ENCODE measurements at places on chromosomes 12 and 14.
A peak's percentile ranks its signal among the peaks of the same experiment; 100 is the strongest.

DNA sequence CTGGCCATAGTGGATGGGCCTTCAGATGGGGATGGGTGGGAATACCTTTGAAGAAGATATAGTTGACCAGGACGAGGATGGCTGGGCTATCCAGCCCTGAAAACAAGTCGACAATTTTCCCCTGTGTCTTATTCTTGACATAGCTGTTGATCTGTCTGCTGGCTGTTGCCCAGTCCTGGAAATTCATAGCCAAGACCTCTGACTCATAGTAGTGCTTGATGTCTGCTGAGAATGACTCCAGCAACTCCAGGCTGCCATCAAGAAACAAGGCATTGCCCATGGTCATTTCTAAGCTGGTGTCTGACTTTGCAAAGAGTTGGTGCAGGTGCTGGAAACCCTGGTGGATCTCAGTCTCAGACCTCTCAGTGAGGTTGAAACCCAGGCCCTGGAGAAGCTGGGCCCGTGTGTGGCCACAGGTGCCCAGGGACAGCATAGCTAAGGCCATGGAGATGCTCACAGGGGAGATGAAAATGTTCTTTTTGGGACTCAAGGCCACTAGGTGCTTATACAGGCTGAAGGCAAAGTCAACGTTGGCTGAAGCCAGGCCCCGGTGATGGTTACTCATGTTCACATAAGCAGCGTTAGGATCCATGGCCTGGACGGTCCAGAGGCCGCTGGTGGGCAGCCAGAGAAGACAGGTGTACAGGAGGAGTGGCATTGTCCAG is 9.0 kb downstream of the SERPINA6 start:
- DNase-seq = no peak

- peak; percentile 71 for DNase-seq
Measured at GRCh38 chr14:23153851-23154796, 29.3 kb downstream of the SLC7A8 start.

GRCh38 chr12:91098941-91099340 is 12.4 kb downstream of the LUM start:
- DNase-seq = no peak

- DNase-seq = no peak
Measured at GRCh38 chr14:105064721-105065143, 498 bp downstream of the GPR132 start.

DNA sequence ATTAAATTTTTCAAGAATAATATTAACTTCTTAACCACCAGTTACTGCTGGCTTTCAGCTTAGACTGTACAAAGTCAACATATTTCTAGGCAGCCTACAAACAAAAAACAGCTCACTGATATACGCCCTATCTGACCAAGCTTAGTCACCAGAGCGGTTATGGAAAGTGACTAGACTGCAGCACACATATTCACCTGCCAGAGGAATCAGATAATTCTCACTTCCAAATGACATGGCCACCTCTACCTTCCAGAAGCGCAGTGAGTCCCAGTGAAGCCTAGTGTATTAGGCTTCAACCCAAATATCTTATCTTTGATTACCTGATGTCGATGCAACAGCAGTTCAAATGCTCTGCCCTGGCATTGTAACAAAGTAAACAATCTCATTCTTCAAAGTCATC is 8.5 kb downstream of the STXBP6 start:
- no peak for DNase-seq

DNA sequence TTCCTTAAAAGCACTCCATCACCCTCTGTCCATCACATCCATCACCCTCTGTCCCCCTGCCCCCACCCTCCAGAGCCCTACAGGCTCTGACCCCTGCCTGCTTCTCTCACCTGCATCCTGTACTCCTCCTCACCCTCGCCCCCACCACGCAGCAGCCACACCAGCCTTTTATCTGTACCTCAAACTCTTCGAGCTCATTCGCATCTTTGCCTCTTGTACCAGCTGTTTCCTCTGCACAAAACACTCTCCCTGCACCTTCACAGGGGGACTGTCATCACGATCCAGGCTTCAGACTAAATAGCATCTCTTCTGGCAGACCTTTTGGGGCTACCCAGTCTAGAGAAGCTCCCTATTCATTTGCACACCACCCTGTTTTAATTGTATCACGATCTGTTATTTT is 24.1 kb downstream of the TMEM229B start:
- DNase-seq = no peak

DNA sequence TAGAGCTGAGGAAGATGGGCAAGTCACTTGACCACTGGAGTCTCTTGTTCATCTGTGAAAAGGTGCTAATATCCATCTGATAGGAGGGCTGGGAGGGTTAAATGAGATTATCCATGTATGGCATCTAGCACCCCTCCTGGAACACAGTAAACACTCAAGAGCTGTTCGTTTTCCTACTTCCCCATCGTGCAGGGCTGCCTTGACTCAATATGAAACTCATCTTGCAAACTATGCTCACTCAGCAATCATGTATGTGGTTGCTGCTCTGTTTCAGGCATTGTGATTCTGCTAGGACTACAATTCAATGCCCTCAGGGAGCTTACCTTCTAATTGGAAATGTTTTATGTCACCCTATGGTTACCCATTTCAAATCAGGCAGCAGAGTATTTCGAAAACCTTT is 395.6 kb downstream of the BCAT1 start:
- DNase-seq = no peak

DNA sequence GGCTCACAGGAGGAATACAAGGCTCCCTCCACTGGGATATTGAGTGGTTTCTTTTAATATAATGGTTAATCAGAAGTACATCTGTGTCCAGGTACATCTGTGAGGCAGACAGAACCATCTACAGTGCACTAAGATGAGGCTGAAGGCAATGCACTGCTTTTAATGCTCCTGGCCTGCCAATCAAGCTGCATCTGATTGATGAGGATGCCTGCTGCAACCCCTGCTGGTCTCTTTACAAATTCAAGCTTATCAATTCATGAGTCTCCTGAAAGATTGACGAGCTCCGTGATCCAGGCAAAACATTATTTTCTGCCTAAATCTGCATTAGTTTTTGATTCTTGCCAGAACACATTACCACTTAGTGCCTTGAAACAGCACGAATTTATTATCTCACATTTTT is 1139.1 kb downstream of the AACS start:
- DNase-seq = no peak

DNA sequence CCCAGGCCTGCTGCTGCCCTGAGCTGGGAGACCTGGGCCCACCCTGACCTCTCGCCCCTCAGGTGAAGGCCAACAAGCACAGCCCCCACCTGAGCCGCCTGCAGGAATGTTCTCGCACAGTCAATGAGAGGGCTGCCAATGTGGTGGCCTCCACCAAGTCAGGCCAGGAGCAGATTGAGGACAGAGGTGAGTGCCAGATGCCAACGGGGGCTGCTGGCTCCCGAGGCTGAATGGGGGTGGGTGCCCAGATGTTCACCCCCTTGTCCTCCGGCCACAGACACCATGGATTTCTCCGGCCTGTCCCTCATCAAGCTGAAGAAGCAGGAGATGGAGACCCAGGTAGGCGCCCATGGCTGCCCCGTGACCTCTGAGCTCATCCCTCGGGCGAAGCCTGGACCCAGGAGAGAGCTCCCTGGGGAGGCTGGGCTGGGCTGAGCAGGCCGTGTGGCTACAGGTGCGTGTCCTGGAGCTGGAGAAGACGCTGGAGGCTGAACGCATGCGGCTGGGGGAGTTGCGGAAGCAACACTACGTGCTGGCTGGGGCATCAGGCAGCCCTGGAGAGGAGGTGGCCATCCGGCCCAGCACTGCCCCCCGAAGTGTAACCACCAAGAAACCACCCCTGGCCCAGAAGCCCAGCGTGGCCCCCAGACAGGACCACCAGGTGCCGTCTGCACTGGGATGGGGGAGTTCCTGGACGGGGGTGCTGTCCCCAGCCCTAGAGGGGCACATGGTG is 25.8 kb downstream of the HIP1R start:
- DNase-seq = no peak

GRCh38 chr12:27984275-27984674 is 11.7 kb upstream of the PTHLH start:
- DNase-seq = no peak

- DNase-seq = no peak
Measured at GRCh38 chr14:64364907-64365306, 23.2 kb upstream of the MTHFD1 start.

- DNase-seq = no peak
Measured at GRCh38 chr12:113888435-113888834, 77.7 kb downstream of the RBM19 start.

GRCh38 chr14:87158283-87158682 is 834.7 kb downstream of the GALC start:
- DNase-seq = no peak

DNA sequence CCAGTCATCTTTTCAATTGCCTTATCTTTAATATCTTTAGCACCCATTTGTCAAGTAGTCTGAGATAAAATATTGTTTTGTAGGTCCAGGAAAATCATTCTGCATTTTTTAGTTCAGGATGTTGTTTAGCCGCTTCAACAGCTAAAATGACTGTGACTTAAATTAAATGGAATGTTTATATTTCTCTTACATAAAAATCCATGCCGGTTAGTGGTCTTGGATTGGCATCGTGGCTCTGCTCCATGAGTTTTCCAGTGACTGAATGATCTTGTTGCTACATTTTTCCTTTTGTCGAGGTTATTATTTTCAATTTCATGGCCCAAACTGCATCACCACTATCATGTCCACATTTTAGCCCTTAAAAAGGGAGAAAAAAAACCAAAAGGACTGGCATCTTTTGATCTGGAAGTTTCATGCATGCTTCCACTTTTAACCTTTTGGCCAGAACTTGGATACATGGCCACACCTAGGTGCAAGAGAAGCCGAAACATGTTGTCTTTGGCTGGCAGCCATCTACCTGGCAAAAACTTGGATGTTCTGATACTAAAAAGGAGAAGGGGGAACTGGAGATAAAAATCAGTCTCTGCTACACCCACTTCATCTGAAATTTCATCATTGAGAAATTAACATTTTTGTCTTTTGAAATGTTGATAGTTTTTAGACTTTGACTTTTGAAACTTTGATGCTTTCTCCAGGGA is 142.4 kb downstream of the OTOGL start:
- no peak for DNase-seq

- DNase-seq = no peak
Measured at GRCh38 chr12:14853961-14854360, 10.6 kb upstream of the ART4 start.

DNA sequence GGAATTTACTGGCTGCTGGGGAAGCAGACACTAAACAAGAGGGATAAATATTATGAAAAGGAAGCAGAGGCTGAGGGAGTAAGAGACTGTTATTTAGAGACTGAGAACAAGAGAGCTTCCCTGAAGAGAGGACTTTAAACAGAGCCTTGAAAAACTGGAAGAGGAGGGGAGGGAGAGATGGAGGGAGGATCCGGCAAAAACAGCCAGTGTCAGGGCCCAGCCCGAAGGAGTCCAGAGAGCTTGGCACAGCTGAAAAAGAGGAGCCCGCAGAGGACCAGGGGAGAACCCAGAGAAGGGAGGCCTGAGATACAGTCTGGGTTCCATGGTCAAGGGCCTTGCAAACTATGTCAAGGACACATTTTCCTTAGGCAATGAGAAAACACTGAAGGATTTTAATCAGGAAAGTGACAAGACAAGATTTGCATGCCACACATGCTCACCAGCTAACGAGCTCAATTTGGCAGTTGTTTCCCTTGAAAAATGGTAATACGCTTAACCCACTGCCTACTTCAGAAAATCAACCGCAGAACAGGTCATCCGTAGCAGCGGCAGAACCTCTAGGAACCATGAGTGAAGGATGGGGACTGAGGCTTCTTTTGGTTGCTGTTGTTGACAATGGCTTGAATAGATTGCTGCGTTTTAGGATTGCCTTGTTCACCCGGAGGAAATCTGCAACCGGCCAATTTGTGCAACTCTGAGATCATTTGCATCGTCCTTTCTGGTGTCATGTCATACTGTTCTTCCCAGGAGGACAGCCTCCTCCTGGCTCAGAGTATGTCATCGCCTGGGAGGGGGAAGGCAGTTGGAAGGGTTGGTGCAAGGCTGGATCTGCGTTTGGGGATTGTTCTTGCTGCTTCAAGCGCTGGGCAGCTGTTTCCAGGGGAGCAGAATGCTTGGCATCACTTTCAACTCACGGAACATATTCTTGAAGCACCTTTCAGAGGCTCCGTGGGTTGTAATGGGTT is 108.2 kb downstream of the PRMT8 start:
- DNase-seq = no peak

DNA sequence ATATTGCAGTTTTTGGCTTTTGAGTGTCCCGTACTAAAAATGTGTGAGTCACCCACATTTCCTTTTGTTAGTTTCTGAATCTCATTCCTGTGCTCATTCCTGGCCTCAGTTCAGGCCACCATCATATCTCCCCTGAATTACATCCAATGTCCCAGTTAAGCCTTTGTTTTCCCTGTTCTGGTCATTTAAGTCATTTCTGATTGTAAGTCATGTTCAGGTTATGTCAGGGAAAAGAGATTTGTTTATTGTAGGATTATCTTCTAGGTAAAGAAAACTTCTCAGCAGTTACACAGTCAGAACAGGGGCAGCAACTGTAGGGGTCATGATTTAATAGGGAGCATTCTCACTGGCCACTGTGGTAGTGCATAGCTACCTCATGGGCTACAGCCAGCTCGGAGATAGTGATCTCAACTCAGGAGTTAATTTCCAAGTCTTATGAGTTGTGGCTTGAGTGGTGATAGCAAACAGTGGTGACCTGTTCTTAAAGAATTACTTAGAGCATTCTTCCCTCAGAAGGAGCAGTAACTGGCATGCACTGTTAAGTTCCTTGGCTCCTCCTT is 6.7 kb downstream of the DDX47 start:
- no peak for DNase-seq

DNA sequence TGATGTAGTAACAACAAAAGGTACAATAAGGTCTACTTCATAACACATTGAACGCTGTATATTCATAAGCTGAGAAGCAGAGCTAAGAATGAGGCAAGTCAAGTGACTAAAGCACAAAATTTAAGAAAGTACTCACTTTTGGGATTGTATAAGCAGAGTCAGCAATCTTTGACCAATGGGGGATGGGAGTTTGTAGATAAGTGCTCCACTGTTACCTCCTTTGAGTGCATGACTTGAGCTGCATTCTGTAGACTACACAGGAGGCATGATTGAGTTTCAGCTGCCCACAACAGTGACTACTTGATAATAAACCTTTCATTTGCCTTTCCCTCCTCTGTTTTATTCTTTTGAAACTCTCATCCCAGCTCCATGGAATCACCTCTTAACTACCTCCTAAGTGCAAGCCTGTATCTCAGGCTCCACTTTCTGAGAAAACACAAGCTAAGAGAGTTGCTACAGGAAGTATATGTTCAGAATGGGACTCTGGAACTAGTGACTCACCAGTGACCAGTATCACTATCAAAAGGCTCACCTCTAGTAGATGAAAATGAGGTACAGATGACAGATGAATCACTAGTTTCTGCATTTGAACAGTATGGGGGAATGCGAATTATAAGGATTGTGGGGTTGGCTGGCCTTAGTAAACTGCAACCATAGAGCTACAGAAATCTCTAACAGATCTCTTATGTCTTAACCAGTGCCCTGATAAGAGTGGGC is 49.2 kb downstream of the SLC35F4 start:
- no peak for DNase-seq

- DNase-seq = no peak
Measured at GRCh38 chr14:102764220-102764671, 13.0 kb upstream of the TRAF3 start.

DNA sequence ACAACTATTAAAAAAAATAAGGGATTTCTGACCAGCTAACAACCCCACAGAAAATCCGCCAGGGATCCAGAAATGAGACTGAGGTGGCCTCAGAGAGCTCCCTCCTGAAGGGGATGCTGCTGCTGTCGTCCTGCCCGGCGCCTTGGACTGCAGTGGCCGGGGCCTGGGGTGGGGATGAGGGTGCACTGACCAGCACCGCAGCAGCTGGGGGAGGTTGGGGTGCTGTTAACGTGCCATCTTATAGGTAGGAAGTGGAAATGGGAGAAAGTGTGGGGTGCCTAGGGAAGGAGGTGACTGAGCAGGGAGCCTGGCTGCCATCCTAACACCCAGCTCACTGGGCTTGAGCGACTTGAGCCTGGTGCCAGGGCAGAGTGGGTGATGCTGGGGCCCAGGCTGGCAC is 32.0 kb downstream of the DDX11 start:
- no peak for DNase-seq

Data from omental fat pad (tissue), 4 donors.